ENCODE measurements at places on chromosomes 16 and 17.

- DNase-seq, result no peak
Measured at GRCh38 chr16:49022351-49022963, 259.2 kb downstream of the CBLN1 start.

- DNase-seq, result no peak
Measured at GRCh38 chr17:57035971-57036481, 49.0 kb upstream of the AKAP1 start.

GRCh38 chr16:10213748-10214147 is 31.5 kb upstream of the GRIN2A start:
- no peak for DNase-seq

DNA sequence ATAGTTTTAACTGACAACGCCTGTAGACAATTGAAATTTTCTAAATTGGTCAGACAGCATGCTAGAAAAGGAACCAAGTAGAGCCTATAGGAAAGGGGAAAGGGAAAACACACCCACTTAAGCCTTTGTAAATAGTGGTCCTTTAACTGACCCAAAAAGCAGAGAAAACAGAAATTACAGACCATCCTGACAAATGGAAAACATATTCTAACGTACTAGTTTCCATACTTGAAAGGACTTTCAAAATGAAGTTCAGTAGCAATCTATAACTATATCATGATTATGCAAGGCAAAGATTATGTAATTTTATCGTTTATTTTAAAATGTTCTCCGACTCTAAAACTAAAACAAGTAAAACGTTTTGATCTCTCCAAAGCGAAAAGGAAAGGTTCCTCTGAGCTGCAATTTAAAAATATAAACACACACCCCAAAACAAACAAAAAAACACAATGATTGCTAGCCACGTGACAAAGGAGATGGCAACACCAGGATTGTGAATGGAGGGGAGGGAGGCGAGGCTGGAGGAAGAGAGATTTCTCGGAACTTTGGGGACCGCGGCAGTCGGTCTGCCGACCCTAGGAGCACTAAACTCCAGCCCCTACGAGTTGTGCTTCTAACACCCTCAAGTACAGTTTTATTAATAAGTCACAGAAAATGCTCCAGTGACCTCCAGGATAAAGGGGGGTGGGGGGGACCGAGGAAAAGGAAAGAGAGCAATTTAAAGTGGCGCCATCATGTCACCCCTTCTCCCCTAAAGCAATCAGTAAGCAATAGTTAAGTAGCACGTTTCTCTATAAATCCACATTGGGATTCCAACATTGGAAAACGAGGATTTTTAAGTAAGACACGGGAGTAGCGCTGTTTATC is 1.7 kb downstream of the KANSL1 start:
- no peak for DNase-seq

- DNase-seq, result no peak
Measured at GRCh38 chr17:67576471-67577115, 141.1 kb upstream of the NOL11 start.

- no peak for DNase-seq
Measured at GRCh38 chr16:54426553-54426849, 139.9 kb upstream of the IRX3 start.

GRCh38 chr16:66364117-66364958 is 2.2 kb upstream of the CDH5 start:
- DNase-seq, result no peak

- DNase-seq, result no peak
Measured at GRCh38 chr17:80352991-80353665, 61.8 kb upstream of the ENDOV start.

DNA sequence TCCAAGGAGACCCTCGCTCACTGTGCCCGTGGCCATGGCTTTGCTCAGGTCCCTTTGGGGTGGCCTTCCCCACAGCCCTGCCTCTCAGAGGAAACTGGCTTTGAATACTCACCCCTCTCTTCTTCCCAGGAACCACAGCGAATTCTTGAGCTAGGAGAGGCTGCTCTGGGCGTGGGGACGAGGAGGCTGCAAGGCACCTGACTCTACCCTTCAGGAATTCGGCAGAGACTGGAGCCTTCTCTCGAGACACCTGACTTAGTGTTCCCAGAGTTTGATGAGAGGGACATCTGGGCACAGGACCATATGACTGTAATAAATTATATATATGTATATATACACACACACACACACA is 6.2 kb downstream of the LLGL2 start:
- no peak for DNase-seq

- no peak for DNase-seq
Measured at GRCh38 chr17:78897664-78898047, 5.3 kb downstream of the CEP295NL start.

DNA sequence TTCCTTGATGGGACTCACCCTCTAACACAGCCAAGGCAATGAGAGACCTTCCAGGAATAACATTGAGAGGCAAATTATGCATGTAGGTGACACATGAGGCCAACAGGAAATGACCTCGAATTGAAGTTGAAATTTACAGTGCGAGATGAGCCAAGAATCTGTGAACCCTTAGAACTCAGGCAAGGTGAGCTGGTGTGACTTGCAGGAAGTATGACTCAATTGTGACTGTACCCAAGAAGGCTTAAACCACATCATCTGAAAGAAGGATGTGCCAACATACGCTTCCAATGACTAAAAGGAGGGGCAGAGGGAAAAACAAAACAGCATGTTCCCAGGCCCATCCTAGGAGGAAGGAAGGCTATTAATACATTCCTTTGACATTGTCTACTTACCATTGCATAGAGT is 44.8 kb downstream of the PITPNC1 start:
- no peak for DNase-seq

- DNase-seq, result no peak
Measured at GRCh38 chr16:52843381-52843780, 209.3 kb downstream of the CHD9NB start.

DNA sequence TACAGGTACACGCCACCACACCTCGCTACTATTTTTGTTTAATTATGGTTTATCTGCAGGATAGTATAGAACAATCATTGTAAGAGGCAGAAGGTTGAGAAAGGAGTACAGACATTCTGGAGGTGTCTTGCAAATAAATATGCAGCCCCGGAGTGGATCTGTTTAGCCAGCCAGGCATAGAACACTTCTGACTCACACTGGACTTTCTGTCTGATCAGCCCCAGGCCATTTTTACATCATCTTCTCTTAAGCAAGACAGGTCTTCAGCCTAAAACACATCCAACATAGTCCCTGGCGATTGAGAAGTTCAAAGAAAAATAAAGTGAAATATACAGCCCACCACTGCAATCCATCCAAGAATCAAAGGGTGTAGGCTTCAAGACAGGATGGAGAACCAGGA is 81.4 kb downstream of the XYLT1 start:
- no peak for DNase-seq

GRCh38 chr17:7113273-7114071 is 1.1 kb downstream of the ASGR2 start:
- no peak for DNase-seq

GRCh38 chr17:60908324-60908723 is 230.7 kb downstream of the BCAS3 start:
- DNase-seq, result no peak

- no peak for DNase-seq
Measured at GRCh38 chr16:25709213-25709612, 17.5 kb downstream of the HS3ST4 start.

GRCh38 chr17:47942568-47942967 is 1.2 kb downstream of the PNPO start:
- no peak for DNase-seq

- DNase-seq, result no peak
Measured at GRCh38 chr17:76309461-76309860, 1.4 kb upstream of the QRICH2 start.

GRCh38 chr17:21462237-21462636 is 86.1 kb downstream of the KCNJ12 start:
- no peak for DNase-seq

- no peak for DNase-seq
Measured at GRCh38 chr17:17402558-17402957, 74.2 kb upstream of the MED9 start.

DNA sequence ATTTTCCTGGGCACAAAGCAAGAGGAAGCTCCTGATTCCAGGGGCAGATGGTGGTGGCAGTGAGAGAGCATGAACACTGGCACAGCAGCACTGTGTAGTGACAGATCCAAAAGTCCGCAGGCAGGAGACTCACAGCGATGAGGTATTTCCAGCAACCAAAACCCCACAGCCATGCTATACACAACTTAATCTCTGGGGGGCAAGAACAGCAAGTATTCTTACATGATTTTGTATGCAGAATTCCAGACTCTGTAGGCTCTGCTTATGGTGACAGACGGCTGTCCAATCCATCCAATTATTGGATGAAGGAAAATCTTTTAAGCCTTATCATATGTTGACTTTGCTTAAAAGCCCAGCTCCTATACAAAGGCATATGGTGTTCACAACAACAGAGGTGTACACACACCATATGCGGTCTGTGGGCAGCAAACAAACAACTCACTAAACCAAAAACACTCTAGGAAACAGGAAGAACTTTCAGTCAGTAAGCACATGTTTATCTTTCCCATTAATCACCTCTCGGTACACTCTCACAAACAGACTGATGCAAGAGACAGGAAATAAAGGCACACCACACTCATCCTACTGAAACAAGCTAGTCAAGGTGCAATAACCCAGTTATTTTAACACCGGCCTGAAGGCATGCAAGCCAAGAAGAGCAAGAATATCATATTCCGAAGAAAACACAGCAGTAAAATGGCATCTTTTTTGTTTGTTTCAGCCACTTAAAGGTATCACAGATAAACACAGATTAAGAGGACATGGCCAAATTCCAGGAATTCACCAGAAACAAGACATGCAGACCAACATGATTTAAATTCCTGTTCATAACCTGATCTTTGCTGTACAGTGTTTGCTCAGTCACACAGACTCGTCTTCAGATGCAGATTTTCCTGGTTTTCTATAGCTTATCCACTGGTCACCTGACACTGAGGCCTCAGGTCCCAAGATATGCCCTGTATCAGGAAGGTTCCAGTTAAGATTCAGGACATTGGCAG is 47.8 kb downstream of the ERN1 start:
- no peak for DNase-seq

- no peak for DNase-seq
Measured at GRCh38 chr16:54418903-54419302, 132.3 kb upstream of the IRX3 start.

DNA sequence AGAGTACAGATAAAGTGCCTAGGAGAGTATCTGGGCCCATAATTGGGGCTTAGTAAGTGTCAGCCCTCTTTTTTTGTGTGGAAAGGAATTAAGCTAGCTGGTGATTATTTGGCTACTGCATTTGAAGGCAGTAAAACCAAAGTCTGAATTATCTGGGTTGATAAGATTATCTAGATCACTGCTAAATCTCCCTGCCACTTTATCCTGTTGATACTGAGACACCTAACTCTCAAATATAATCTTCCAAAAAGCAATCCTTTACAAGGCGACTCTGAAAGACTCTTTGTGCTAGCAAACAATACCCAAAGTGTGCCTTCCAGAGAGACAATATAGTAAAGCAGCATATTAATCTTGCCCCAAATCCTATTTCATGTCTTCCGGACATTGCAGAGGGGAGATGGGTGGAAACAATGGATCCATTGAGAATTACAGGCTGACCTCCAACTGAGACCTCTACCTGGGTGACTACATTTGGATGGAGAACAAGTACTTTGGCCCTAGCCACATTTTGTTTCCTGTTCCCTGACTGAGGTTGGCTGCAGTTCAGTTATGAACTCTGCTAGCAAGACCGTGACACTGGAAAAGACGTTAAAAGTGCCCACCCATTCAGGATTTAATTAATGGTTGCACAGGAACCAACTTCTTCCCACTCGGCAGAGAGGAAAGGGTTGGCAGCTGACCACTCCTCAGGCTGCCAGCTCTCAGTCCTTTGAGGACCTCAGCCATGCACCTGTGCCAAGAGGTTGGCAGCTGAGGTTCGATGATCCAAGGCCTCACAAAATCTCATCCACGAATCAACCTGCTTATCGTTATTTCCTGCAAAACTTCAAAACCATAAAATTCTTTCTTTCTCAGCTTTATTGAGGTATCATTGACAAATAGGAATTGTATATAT is 72.6 kb downstream of the SYCE1L start:
- DNase-seq, result no peak

GRCh38 chr16:88936556-88937205 is 40.3 kb downstream of the CBFA2T3 start:
- no peak for DNase-seq

DNA sequence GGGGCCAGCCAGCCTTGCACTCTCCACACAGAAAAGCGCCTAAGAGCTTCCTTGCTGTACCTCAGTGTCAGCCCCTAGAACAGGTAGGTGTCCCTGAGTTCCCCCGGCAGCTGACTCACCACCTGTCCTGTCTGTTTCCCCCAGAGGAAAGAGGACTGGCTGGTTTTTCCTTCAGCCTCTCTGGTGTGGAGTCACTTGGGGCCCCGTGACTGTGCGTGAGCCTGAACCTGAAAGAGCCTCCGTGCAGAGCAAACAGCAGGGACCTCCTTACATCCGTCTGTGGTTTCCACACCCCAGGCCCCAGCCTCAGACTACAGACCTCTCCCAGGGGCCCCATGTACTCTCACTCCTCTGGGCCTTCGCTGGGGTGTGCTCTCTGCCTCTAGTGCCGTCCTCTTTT is 87.8 kb downstream of the GNAO1 start:
- DNase-seq, result peak; percentile 4

DNA sequence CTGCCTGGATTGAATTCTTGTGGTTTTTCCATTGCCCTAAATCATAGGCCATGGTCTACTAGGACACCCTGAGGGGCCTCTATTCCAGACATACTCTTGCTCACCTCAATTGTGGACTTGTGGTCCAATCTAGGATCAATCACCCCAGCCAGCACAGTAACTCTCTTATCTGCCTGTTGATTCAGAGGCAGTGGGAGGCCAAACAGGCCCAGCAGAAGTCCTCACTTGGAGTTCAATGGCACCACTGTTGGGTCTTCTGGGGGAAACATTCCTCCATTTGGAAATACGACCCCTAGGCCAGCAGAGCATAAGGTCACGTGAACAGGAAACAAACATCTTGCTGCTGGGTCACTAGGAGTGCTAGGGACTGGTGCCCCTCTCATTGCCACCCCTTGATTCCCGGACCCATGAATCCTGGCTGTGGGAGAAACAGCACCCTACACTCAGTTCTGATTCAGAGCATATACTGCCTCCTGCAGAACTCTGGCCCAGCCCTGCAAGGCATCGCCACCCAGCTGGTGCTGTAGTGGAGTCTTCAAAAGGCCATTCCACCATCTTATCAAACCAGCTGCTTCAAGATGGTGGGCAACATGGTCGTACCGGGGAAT is 6.8 kb upstream of the NXN start:
- no peak for DNase-seq

- no peak for DNase-seq
Measured at GRCh38 chr17:28907709-28908475, 5.0 kb upstream of the DHRS13 start.

All from stimulated activated CD4-positive, alpha-beta T cell treated with anti-CD3 and anti-CD28 coated beads, Interleukin-1b, Interleukin-23, amount 100 ng/mL, for 1 hour (primary cell).